ENCODE measurements at places on chromosomes 5 and 9. TPM values are rescaled to one million over a fixed set of nuclear protein-coding genes. Genes with fewer than 3 reads are reported as not detected.

- DNase-seq, result peak; percentile 49
These were observed 1072.6 kb upstream of the NUDT12 start for GRCh38 chr5:104635227-104635626.

DNA sequence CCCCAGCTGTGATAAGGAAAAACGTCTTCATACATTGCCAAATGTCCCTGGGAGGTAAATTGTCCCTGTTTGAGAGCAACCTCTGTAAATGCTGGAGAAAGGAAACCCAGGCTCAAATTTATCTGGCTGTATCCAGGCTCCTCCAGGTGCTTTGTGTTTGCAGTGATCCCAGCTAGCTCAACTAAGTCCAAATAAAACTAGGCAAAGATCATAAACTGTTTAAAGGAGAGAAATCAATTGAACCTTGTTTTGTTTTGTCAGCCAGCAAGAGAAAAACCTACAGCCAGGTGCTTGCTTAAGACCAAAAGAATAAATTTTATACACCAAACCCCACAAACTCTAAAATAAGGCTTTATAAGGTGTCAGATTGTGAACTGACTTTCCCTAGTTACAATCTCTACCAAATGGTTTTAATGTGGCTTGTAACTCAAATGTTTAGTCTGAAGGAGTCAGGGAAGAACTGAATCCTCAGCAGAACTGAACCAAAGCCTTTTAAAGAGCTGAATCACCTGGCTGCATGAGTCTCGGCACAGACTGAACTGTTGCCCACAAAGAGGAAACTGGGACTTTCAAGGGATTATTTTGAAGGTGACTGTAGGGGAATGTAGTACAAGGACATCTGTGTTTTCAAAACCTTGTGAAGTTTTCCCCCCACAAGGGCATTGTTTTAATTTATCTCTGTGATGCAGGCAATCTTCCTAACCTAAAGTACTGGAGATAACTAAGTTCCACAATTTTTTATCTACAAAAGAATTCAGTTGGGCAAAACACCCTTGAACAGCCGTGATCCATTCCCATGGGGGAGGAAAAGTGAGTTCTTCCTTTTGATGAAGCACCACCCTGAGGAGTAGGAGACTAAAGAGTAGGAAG lies 201.7 kb upstream of the TARS1 start:
- no peak for DNase-seq

GRCh38 chr9:77532607-77533006 lies 115.5 kb downstream of the GNA14 start:
- DNase-seq, result no peak

GRCh38 chr5:168269937-168270330 lies 21.5 kb upstream of the WWC1 start:
- DNase-seq, result no peak

- DNase-seq, result no peak
These were observed 4.3 kb upstream of the AFAP1L1 start for GRCh38 chr5:149267241-149267973.

The NR5A1 gene
- not detected for total RNA-seq

The AK8 gene
- total RNA-seq, result 0.14 TPM

The LHX3 gene
- total RNA-seq, result not detected

The TMEM252 gene
- total RNA-seq, result not detected

Data from epithelial cell of proximal tubule (primary cell).